ENCODE measurements at places on chromosomes 1 and 21.
A peak's percentile ranks its signal among the peaks of the same experiment; 100 is the strongest.

DNA sequence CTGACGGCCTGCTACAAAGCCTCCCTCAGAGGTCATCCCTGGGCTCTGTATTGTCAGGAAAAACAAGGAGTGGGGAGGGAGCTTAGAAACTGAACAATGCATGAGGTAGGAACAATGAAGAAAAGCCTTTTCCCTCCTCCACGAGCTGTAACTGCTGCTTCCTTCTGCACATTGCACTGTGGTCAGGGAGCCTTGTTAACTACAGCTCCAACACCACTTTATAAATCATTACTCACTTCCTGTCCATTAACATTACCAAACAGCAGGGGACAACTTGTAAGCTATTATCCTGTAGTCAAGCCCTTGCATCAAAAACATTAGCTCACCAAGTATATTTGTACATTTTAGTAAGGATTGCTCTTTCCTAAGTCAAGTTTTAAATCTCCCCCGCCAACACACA is 336.0 kb upstream of the NR5A2 start:
- DNase-seq: no peak

- peak; percentile 37 for DNase-seq
Measured at GRCh38 chr1:204377800-204378668, 18.3 kb upstream of the PLEKHA6 start.

DNA sequence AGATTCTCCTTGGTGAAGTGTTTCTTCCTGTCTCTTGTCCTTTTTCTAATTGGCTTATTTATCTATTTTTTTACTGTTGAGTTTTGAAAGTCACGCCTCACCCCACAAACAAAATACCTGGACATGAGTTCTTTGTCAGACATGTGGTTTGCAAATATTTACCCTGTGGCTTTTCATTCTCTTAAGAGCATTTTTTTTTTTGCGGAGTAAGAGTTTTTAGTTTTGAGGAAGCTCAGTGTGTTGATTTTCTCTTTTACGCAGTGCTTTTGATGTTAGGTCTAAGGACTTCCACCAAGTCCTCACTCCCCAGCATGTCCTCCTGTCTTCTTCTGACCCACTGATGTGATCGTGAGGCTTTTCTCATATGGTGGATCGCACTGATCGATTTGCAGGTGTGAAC is 7.6 kb downstream of the DFFB start:
- DNase-seq: no peak

GRCh38 chr1:36884029-36884701 is 150.2 kb downstream of the GRIK3 start:
- DNase-seq: no peak

- DNase-seq: no peak
Measured at GRCh38 chr1:160548183-160548582, 25.1 kb upstream of the SLAMF6 start.

DNA sequence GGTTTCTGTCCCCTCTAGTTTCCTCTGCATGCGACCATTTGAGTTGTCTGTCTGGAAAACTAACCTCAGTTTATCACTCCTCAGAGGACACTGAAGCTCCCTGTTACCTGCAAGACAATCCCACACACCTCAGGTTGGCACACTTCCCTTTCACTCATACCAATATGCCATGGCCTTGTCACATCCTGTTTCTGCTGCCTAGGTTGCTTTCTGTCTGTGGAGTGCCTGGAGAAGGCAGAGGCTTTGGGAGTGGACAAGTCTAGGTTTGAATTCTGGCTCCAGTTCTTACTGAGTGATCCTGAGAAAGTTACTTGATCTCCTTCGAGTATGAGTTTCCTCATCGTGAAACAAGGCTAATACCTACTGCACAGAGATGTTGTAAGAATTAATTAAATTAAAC is 171.5 kb upstream of the CACYBP start:
- no peak for DNase-seq

- DNase-seq: no peak
Measured at GRCh38 chr1:18992646-18993045, 36.2 kb upstream of the IFFO2 start.

DNA sequence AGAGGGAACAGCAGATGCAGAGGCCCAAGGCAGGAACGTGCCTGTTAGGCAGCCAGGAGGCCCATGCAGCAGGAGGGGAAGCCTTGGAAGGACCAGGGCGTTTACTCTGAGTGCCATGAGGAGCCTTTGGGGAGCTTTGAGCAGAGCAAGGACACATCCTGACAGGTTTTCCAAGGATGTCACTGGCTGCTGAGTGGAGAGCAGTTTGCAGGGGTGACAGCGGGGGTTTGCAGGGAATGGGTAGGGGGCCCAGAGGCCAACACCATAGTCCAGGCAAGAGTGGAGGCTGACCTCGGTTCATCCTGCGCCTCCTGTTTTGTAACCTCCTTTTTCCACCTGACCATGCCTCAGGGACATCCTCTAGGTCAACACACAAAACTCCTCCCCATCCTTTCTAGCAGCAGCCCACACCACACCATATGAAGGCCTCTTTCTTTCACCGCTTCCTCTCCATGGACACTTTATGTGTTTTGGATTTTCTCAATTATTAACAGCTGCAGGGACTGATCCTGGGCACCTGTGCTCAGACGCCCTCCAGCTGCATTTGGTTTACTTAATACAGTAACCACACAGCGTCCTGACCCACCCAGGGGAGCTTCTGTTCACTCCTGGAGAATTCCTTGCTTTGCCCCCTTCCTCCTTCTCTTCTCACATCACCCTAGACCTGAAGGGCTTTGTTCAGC is 528.5 kb downstream of the MATN1 start:
- DNase-seq: no peak

GRCh38 chr1:169809370-169810095 is 14.8 kb upstream of the METTL18 start:
- DNase-seq: no peak

DNA sequence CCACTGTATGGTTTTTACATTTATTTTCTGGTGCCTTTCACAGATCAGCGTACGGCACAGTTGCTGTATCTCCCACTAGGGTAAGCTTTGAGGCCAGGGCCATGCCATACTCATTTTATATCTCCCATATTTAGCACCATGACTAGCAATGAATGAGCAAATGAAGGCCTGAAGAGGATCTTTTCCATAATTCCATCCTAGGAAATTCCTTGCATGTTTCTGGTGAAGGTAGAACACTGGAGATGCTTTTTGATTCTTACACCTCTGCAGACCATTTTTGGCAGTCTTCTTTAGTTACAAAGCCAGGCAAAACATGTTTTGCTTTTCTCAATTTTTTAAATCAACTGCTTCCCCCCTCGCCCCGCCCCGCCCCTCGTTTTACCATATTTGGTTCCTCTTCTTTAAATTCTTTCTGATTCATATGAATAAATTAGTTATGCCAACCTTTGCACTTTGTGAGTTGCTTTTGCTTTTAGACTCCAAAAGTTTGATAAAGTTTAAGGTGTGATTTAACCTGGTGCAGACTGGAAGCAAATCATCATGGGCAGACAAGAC is 78.9 kb upstream of the AK4 start:
- peak; percentile 46 for DNase-seq

GRCh38 chr1:2887941-2888855 is 86.7 kb upstream of the TTC34 start:
- no peak for DNase-seq

DNA sequence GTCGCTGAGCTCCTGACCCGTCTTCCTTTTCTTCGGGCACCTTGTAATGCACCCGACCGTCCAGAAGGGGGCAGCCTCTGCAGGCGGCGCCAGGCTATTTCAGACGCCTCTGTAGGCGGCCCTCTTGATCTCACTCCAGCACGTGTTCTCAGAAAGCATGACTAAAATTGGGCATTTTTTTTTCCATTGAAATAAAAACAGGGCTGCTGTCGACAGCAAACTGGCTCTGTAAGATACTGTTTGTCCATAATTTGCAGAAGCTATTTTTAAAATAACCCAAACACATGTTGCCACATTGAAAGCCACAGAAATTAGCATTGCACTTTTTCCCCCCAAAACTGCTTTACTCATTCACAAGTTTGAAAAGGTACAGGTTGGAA is 78.0 kb downstream of the STUM start:
- peak; percentile 58 for DNase-seq

DNA sequence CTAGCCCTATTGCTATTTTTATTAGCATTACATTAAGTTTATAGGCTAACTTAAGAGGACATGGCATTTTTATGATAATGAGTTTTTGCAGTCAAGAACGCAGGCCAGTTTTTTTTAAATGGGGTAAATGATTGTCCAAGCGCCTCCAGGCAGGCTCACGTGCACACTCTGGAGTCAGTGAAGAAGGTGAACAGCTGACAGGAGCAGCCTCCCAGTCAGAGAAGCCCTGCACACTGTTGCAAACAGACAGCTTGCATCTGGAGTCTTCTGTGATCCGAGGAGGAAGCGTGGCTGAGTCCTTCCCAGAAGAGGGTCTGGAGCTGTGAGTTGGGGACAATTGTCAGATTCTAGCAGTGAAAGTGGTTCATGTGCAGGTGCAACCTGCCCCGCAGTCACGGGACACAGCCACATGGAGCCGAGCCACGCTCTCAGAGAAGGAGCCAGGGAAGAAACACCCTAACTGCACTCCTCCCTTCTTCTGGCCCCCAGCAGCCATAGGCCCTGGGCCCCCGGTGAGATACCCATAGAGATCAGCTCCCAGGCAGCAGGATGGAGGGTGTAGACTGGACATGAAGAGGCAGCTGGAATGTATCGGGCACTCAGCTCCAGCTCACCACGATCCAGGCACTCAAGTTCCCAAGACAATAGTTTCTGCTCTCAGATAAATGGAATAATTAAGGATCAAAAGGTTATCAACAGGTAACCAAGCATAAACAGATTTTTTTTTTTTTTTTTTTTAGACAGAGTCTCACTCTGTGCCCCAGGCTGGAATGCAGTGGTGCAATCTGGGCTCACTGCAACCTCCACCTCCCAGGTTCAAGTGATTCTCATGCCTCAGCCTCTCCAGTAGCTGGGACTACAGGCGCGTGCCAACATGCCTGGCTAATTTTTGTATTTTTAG is 26.4 kb downstream of the CAPN2 start:
- DNase-seq: no peak

DNA sequence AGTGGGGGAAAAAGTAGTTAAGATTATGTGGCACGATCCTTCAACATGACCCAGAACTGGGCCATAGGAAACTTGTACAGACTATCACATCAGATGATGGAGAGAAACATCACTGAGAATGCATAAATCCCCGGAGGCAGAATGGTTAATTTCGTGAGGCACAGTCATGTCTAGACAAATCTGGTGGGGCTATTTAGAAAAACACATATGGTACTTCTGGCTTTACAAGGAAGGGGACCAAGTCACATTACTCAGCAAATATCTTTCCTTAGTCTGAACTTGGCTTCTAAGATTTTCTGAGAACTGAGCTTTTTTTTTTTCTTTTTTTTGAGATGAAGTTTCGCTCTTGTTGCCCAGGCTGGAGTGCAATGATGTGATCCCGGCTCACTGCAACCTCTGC is 9.2 kb upstream of the UQCRHL start:
- no peak for DNase-seq

GRCh38 chr1:30253807-30254440 is 469.5 kb downstream of the MATN1 start:
- no peak for DNase-seq

GRCh38 chr1:107691540-107691939 is 273.4 kb downstream of the VAV3 start:
- DNase-seq: no peak

- DNase-seq: peak; percentile 16
Measured at GRCh38 chr1:222618001-222618879, at the start of gene MIA3. MIA3 (plus strand) TSS chr1:222618097; CDS start chr1:222618111, 14 bp downstream.

- no peak for DNase-seq
Measured at GRCh38 chr1:74937176-74937575, 197.0 kb upstream of the LHX8 start.

DNA sequence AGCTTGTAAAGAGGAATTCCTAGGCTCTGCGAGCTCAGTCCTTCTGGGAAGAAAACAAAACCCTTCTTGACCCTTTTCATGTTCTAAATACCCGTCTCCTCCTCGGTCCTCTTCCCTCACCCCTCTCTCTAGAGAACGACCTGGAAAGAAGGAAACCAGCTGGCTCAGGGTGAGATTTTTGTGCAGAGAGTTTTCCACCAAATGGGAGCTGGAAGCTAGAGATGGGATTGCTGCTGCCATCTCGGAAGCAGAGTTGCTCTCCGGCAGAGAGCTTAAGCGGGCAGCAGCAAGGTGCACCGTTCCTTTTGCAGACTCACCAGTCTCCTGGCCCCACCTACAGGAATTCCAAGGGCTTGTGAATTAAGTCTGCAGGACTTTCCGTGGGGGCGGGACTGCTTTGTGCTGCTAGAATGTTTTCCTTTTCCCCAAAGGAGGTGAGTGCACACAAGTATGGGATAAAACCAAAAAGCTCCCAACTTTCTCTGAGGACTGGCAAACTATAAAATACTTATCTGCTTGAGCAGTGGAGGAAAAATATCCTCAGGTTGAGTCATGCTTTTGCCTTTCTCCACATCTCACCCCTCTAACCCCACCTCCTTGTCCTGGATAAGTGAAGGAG is 29.1 kb upstream of the KIAA0040 start:
- no peak for DNase-seq

DNA sequence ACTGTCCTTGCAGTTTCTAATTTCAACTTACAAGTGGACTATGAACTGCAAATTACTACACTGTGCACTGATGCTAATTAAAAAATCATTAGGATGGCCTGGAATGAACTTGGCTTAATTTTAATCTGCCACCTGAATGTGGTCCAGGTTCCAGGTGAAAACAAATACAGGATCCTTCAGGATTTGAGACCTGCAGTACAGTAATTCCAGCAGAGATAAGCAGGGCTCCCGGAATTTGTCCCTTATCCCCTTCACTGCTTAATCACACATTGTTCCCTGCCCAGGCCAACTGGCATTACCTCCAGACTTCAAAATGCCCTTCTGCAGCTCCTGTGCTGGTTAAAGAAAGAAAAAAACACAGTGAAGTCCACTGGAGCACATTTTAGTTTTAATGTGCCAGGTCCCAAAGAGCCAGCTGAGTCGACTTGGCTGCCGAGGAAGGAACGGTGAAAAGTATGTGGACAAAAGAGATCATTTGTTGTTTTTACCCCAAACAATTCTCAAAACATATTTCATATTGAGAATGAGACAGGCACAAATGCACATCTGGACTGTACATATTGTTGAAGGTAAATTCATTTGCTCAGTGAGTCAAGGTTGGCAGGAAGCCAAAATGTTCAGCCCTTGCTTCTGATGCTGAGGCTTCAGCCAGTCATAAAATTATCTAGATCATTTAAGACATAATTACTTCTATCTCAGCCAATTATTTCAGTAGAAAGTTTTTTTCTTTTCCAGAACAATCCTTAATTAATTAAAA is 28.3 kb downstream of the DEGS1 start:
- no peak for DNase-seq

GRCh38 chr21:42202321-42202720 is 16.6 kb upstream of the ABCG1 start:
- no peak for DNase-seq

GRCh38 chr21:30829659-30830058 is at the start of gene KRTAP7-1:
KRTAP7-1 (minus strand) TSS chr21:30829759; CDS start chr21:30829698, 61 bp downstream.
- no peak for DNase-seq

- no peak for DNase-seq
Measured at GRCh38 chr1:203196371-203196770, 9.9 kb upstream of the CHI3L1 start.

Measured in stimulated activated CD4-positive, alpha-beta T cell treated with anti-CD3 and anti-CD28 coated beads, Interleukin-15, amount 100 ng/mL, for 1 hour (primary cell).